ENCODE measurements at places on chromosomes 12 and 14.

DNA sequence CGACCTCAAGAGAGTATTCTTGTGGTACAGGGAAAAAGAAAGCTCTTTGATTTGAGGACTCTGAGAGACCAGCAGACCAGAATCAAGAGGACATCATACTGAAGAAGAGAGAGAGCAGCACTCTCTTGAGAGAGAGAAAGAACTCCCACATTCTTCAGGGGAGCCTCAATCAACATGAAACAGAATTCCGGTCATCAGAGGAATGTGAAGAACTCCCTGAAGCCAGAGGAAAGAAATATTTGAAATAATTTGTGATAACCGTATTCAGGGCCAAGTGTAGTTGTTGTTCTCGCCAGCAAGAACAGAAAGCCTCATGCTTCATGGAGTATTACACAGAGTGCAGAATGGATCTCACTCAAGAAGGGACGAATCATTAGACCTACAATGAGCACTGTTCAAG is 363.8 kb upstream of the TMEM132C start:
- DNase-seq, result no peak

- no peak for DNase-seq
Measured at GRCh38 chr14:61089126-61089750, 108.2 kb downstream of the SLC38A6 start.

- no peak for DNase-seq
Measured at GRCh38 chr12:56661560-56661959, 15.8 kb upstream of the ATP5F1B start.

GRCh38 chr12:14185427-14186192 is 179.9 kb upstream of the ATF7IP start:
- DNase-seq, result peak; percentile 44

DNA sequence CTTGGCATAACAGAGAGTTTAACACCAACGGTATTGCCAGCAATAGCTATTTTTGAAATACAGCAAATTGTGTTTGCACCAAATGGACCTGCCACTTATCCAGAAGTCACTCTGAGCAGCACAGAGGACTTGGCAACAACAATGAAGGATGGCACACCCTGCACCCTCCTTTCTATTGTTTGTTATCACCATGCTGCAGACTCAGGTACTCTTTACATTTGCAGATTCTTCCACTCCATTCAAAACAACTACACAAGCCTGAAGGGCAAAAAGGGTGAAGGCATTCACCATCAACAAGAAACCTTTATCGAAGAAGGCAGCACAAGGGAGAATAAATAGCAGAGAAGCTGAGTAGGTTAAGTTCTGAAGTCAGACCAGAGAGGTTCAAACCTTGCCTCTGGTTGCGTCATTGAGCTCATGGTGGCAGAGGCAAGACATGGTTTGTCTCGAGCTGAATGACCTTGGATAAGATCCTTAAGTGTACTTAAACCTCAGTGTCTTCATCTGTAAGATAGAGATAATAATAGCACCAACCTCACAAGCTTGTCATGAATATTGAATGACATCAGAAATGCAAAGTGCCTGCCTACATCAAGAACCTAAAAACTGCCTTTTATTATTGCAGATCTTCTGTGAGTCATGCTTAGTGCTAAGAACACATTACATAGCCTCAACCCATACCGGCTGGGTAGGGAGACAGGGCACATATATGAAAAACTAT is 1.4 kb upstream of the ACSM4 start:
- peak; percentile 13 for DNase-seq

- no peak for DNase-seq
Measured at GRCh38 chr12:117521867-117522266, 160.4 kb upstream of the NOS1 start.

DNA sequence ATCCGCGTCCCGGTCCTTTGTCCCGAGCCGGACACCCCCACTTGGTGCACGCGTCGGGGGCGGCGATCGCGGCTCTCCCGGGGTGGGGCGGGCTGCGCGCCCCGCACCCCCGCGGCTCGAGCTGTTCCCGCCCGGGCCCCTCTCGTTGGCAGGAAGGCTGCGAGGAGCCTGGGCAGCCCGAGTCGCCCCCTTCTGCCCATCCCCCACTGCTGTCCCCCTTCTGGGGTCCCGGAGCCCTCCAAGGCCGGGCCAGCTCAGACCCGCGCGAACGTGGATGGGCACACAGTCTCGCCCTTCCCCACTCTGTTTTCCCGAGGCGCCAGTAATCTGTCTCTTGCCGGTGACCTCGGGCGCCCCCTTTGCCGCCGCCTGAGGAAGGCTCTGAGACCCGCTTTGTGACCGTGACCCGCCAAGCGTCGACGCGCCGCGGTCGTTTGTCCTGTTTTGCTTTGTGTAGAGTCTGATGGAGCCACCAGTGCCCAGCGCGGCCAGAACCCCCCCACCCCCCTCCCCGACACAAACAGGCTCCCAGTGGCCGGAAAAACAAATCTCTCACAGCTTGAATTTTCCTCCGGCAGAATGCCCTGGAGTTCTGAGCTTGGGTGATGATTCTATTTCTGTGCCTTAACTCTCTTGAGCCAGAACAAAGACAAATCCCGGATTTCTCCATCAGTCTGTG is 610 bp downstream of the C14orf132 start:
- DNase-seq, result peak; percentile 14

- peak; percentile 58 for DNase-seq
Measured at GRCh38 chr12:58443273-58443980, 476.9 kb downstream of the LRIG3 start.

DNA sequence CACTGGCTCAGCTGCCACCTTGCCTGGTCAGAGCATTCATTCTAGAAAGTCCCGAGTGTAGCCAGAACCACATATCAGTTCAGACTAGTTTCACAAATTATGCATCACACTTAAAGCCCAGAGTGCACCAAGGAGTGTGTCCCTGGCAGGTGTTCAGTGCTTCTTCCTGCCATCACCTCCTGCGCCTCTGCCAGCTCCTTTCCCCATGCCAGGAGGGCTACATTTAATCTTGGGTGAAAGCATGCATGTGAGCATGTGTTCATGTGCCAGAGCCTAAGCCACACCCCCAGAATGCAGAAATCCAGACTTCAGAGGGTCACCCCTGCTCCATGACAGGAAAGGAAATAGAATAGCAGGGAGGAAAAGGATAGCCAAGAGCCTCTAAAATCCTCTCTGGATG is 381.6 kb downstream of the DPF3 start:
- no peak for DNase-seq

- no peak for DNase-seq
Measured at GRCh38 chr14:66206554-66206953, 279.6 kb upstream of the CCDC196 start.

- no peak for DNase-seq
Measured at GRCh38 chr12:81150382-81150781, 72.5 kb downstream of the ACSS3 start.

GRCh38 chr14:72308967-72309485 is 376.8 kb downstream of the RGS6 start:
- DNase-seq, result no peak

DNA sequence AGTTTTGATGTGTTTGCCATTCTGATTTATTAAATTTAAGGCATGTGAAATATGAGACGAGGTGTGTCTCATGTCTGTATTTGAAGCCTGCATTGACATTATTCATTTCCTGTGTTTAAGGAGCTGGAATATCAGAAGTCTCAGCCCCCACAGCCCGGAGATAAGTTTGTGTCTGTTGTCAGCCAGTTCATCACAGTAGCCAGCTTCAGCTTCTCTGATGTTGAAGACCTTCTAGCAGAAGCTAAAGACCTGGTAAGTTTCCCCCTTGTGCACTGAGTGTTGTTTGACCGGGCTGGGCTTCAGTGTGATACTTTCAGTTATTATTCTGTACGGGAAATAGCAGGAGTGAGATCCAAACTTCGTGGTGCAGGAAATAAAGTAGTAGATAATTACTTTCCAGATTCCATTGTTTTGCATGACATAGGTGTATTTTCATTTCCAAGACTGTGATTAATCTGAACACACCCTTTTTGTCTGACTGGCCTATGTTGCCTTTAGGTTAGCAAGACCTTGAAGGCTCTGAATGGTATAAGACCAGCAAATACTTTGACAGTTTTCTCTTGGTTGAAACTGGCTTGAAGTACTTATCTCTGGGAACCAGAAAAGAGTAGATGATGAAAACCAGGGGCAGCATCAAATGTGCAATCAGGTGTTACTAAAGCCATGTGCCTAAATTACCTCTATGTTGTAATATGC is 101.5 kb downstream of the GPR135 start:
- peak; percentile 40 for DNase-seq

- DNase-seq, result no peak
Measured at GRCh38 chr12:94290353-94290752, 142.0 kb downstream of the PLXNC1 start.

GRCh38 chr12:52080403-52081251 is 1.1 kb downstream of the SMIM41 start:
- DNase-seq, result no peak

- no peak for DNase-seq
Measured at GRCh38 chr14:36183402-36183801, 6.9 kb upstream of the PTCSC3 start.

DNA sequence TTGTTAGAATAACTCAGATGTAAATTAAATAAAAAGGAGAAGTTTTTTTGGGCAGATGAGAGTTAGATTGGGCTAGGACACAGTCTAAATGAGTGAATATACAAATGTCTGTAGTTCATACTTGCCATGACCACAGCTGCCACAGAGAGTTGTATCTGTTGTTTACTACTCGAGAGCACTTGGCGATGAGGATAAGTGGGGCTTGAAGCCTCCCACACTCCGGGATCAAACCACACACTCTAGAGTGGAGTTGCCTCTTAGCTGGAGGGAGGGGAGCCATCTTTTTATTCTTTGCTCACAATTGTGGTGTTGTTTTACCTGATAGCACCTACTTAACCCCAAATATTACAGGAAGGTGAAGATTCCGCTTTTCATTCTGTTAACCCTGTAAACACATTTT is 27.5 kb downstream of the BEST3 start:
- no peak for DNase-seq

GRCh38 chr14:60508363-60508706 is 611 bp upstream of the SIX6 start:
- no peak for DNase-seq

GRCh38 chr12:115632308-115632707 is 645.2 kb downstream of the MED13L start:
- peak; percentile 52 for DNase-seq

- peak; percentile 20 for DNase-seq
Measured at GRCh38 chr12:113273053-113273725, 51.9 kb downstream of the TPCN1 start.

- DNase-seq, result peak; percentile 89
Measured at GRCh38 chr12:27554421-27555186, 30.6 kb downstream of the PPFIBP1 start.

GRCh38 chr14:61145034-61145902 is 135.9 kb downstream of the TMEM30B start:
- DNase-seq, result peak; percentile 99

- DNase-seq, result no peak
Measured at GRCh38 chr12:47039079-47039478, 40.3 kb upstream of the PCED1B start.

DNA sequence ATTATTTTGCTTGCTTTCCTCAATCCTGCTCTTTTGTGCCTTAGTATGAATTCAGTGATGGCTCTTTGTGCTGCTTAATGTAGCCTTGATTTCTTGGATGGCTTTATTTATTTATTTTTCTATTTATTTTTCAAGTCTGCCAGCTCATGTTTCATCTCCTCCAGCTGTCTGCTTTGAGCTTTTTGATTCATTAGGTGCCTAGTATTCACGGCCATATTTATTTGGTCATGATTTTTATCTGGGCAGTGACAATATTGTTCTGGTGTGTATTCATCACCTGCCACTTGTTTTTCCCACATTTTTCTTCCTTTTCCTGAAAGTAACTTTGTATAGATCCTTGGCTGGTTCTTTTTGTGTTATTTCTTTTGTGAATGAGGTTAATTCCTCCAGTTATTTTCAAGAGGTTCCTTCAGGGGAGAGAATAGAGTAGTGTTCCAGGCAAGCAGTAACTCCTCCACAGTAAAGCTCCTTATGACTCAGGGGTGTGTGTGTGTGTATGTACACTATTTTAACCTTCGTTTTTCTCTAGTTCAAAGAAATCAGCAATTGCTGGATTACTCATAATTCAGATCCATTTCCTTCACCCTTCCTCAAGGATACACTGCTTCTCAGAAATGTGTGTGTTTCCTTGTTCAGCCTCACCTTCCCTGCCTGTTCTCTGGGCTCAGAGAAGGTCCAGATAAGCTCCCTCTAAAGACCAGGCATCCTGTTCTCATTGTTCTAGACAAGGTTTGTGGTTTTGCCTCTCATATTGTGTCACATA is 51.6 kb upstream of the PMCH start:
- peak; percentile 11 for DNase-seq

- DNase-seq, result no peak
Measured at GRCh38 chr12:101634724-101635123, 40.0 kb downstream of the MYBPC1 start.

DNA sequence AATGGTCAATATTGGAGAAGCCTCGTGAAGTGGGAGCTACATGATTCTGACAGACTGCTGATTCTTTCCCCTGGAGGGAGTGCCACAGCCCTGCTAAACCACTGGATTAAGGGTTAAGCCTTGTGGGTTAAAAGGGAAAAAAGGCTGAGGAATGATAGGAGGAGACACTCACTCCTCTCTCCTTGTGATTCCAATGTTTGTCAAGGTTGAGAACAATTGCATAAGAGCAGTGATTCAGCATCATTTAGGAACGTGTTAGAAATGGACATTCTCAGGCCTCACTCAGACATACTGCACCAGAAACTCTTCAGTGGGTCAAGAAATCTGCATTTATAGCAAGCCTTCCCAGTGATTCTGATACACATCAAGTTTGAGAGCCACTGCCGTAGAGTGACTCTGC is 87.8 kb upstream of the GZMB start:
- peak; percentile 28 for DNase-seq

All from fibroblast of mammary gland (primary cell).